ENCODE measurements at places on chromosomes 1 and 21.

GRCh38 chr1:88022516-88022915 is 661.6 kb upstream of the PKN2 start:
- DNase-seq: no peak

- DNase-seq: no peak
Observed at GRCh38 chr1:12005488-12006166, 13.7 kb upstream of the MIIP start.

- DNase-seq: no peak
Observed at GRCh38 chr1:36883315-36883949, 150.9 kb downstream of the GRIK3 start.

GRCh38 chr1:99326215-99326949 is 62.1 kb downstream of the PLPPR4 start:
- no peak for DNase-seq

DNA sequence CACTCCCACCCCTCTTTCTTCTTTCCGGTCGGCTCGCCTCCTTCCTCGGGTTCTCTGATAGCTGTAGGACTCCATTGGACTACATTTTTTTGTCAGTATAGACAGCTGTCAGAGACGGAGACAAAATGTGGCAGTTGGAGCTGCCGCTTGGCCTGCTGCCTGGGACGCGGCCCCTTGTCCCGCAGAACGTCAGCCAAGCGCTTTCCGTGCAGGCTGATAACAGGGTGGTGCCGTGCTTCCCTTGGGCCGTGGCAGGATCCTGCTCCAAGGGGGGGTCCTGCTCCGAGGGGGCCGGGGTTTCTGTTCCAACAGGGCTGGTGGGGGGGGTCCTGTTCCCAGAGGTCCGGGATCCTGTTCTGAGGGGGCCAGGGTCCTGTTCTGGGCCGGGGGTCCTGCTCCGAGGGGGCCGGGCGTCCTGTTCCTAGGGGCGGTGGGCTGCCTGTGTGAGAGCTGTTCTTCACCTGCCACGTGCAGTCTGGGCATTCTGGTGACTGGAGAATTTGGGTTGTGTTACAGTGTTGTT is 4.9 kb downstream of the SKI start:
- no peak for DNase-seq

GRCh38 chr21:46196733-46197132 is 12.5 kb upstream of the SPATC1L start:
- DNase-seq: no peak

GRCh38 chr1:31577515-31578192 is 1.3 kb downstream of the TINAGL1 start:
- no peak for DNase-seq

All from T47D (cell line).